CD8-positive, alpha-beta memory T cell (primary cell): ENCODE measurements at places on chromosomes 13 and 19.

GRCh38 chr13:97141564-97142005, 80.5 kb upstream of the MBNL2 start:
- H3K4me3 ChIP-seq: no peak overlapping the region
- H3K27ac ChIP-seq: no peak overlapping the region
- DNase-seq: no peak
- no peaks in the 10 kb centered on the region for H3K4me1 ChIP-seq
- H3K27me3 ChIP-seq: no peaks in the 10 kb centered on the region

DNA sequence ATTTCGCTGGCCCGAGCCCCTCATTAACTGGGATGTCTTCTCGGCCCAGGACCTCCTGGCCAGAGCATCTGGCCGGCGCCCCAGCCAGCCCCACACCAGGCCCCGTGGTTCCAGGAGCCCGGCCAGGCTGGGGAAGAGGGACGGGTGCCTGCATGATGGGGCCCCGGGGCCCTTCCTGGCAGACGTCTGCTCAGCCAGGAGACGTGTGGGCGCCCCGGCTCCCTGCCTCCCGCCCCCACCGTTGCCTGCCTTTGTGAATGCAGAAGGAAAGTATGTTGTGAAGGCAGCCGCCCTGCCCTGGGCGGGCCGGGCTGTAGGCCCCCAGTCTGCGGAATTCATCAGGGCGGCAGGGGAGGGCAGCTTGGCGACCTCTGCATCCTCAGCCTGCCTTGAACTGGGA, 4.4 kb upstream of the COMP start:
- DNase-seq: no peak
- H3K27ac ChIP-seq: no peak overlapping the region
- peaks cover 15% of the 10 kb centered on the region for H3K27me3 ChIP-seq
- H3K36me3 ChIP-seq: no peaks in the 10 kb centered on the region

DNA sequence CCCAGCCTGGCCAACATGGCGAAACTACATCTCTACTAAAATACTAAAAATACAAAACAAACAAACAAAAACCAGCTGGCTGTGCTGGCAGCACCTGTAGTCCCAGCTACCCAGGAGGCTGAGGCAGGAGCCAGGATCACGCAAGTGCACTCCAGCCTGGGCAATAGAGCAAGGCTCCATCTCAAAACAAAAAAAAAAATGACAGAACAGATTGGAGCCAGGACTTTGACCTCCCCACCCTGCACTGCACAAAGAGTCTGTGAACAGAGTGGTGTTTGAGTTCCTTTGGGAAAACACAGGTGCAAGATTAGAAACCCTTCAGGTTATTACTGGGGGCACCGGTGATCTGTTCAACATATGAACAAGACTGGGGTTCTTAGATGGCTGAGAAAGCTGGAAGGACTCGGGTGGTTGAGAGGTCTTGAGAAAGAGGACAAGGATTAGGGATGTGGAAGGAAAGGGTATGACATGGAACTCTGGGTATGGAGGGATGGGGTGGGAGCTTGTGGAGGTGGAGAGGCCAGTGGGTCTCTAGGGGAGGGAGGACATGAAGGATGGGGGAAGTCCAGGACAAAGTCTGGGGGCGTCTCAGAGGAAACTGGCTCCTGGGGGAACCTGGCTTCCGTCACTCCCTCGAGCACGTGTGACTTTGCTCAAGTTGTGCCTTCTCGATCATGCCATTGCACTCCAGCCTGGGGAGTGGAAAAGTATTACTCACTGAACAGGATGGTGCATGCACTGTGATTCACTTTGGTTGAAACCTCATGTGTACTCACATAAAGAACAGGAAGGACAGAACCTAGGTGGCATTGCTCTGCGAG, 25.9 kb downstream of the RCN3 start:
- peaks cover 21% of the 10 kb centered on the region for H3K36me3 ChIP-seq
- peaks cover 89% of the 10 kb centered on the region for H3K4me1 ChIP-seq
- peak overlapping the region; percentile 9 for H3K4me3 ChIP-seq

DNA sequence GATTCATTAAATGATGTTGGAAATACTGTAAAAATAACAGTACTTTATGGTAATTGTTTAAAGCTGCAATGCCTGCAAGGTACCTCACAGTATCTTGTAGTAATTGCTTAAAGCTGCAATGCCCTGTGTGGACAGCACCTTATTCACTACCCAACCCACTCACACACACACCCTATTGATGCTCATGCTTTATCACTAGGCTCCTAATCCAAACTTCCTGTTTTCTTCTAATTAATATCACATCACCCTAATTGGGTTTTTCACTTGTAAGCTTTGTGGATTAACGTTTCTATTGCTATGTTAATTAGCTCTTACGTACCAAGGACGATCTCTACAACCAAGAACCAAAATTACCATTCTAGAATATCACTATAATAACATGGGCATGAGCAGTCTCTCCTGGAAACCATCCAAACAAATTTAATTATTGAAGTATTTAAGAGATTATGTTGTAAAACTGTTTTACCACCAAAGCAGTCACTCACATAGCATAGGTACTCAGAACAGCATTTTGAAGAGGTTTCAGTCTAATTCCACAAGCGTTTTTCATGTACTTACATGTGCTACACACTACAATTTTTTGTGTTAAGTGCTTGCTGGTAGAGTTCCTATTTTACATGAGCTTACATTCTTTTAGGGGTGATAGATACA, 303.8 kb downstream of the PCDH9 start:
- no peaks in the 10 kb centered on the region for H3K36me3 ChIP-seq
- DNase-seq: no peak
- no peaks in the 10 kb centered on the region for H3K27me3 ChIP-seq
- no peaks in the 10 kb centered on the region for H3K4me1 ChIP-seq

- no peaks in the 10 kb centered on the region for H3K36me3 ChIP-seq
- H3K4me1 ChIP-seq: no peaks in the 10 kb centered on the region
- H3K4me3 ChIP-seq: no peak overlapping the region
- H3K27ac ChIP-seq: no peak overlapping the region
Measured at GRCh38 chr13:107625648-107626047, 589.7 kb downstream of the LIG4 start.

DNA sequence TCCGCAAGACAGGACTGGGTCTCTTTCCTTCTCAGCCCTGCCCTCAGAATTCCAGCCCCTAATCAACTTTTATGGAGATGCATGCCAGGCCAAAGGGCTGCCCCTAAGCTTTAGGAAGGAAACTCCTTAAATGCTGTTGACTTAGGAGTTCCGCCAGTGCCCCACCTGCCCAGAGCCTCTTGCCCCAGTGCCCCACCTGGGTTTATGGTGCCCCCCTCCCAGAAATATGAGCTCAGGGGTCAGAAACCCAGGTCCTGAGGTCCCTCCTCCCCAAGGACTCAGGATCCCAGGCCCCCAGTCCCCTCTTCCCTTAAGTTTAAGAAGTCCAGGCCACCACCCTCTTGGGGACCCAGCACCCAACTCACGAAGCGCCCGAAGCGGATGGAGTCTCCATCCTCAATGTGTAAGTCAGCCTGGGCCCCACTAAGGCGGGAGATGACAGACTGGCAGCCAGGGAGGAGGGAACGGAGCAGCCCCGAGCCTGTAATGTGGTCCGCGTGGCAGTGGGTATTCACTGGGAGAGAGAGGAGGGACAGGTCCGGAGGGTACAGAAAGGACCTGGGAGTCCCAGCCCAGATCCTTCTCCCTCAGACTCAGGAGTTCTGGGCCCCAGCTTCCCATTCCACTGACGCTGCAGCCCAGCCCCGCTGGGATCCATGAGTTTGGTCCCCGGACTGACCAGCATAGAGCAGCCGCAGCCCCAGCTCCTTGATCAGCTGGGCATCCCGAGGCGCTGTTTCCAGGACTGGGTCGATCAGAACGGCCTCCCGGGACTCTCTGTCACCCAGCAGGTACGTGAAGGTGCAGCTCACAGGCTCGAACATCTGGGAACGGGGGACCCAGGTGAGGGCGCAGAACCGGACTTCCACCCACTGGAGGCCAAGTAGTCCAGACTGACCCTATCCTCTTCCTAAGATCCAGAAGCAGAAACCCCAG, 897 bp downstream of the ETHE1 start:
- no peaks in the 10 kb centered on the region for H3K36me3 ChIP-seq
- peaks cover 21% of the 10 kb centered on the region for H3K4me1 ChIP-seq
- H3K27ac ChIP-seq: peak overlapping the region; percentile 49
- H3K27me3 ChIP-seq: no peaks in the 10 kb centered on the region

- H3K27me3 ChIP-seq: no peaks in the 10 kb centered on the region
- DNase-seq: no peak
- H3K4me3 ChIP-seq: no peak overlapping the region
- H3K27ac ChIP-seq: no peak overlapping the region
- H3K36me3 ChIP-seq: no peaks in the 10 kb centered on the region
- no peaks in the 10 kb centered on the region for H3K4me1 ChIP-seq
Measured at GRCh38 chr13:105364191-105364590, 1171.3 kb downstream of the EFNB2 start.

- H3K4me3 ChIP-seq: no peak overlapping the region
- no peak for DNase-seq
- H3K27ac ChIP-seq: no peak overlapping the region
- no peaks in the 10 kb centered on the region for H3K27me3 ChIP-seq
Measured at GRCh38 chr13:34410678-34411077, 531.4 kb upstream of the NBEA start.
